ENCODE measurements at places on chromosomes 16 and 17.

- DNase-seq = no peak
These were observed 12.7 kb downstream of the PHLPP2 start for GRCh38 chr16:71711789-71712188.

DNA sequence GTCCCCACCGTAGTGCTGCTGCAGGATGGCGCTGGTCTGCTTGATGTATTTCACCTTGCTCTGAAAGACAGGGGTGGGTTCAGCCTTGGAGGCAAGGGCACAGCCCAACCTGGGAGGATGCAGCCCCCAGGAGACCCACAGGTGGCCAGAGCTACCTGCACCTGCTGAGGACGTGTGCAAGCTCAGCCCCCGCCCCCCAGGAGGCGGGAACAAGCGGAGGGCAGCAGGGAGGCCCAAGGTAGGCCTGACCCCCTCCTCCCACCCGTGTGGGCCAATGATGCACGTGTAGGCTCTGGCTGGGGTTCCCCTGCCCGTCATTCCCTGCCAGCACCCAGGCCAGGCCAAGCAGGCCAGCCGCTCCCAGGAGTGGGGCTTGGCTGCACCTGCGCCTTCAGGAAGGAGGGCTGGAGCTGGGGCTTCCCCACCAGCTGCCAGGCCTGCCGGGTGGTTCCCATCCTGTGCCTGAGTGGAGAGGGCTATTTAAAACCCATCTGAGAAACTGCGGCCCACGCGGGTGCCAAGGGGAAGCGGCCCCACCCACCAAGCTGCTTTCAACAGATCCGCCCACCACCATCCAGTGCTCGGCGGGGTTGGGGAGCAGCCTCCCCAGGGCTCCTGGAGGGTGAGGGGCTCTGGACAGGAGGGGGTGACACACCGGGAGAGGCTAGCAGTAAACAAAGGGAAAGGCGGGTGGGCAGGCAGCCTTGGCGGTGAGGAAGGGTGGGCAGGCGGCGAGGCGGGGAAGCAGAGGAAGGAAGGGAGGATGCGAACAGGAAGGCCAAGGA, 3.8 kb downstream of the NTHL1 start:
- DNase-seq = no peak

DNA sequence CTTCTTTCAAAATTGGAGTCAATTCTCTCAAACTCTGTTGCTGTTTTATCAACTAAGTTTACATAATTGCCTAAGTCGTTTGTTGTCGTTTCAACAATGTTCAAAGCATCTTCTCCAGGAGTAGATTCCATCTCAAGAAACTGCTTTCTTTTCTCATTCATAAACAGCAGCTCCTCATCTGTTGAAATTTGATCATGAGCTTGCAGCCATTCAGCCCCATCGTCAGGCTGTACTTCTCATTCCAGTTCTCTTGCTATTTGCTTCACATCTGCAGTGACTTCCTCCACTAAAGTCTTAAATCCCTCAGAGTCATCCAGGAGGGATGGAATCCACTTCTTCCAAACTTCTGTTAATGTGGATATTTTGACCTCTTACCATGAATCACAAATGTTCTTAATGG, 230.6 kb downstream of the IRF8 start:
- DNase-seq = no peak

DNA sequence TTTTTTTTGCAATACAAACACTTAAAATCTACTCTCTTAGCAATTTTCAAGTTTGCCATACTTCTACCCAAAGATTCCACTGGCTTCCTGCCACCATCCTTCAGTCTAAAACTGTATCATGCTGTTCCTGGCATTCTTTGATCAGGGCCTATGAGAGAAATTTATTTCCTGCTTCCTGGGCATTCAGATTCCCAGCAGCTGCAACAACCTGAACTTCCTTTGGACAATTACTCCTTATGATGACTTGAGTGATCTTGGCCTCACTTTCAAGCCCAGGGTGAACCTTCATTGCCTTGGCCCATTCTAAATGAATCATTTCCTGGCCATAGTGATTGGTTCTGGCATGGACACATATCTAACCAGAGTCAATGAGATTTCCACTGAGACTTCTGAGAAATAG, 18.0 kb upstream of the MON1B start:
- no peak for DNase-seq

DNA sequence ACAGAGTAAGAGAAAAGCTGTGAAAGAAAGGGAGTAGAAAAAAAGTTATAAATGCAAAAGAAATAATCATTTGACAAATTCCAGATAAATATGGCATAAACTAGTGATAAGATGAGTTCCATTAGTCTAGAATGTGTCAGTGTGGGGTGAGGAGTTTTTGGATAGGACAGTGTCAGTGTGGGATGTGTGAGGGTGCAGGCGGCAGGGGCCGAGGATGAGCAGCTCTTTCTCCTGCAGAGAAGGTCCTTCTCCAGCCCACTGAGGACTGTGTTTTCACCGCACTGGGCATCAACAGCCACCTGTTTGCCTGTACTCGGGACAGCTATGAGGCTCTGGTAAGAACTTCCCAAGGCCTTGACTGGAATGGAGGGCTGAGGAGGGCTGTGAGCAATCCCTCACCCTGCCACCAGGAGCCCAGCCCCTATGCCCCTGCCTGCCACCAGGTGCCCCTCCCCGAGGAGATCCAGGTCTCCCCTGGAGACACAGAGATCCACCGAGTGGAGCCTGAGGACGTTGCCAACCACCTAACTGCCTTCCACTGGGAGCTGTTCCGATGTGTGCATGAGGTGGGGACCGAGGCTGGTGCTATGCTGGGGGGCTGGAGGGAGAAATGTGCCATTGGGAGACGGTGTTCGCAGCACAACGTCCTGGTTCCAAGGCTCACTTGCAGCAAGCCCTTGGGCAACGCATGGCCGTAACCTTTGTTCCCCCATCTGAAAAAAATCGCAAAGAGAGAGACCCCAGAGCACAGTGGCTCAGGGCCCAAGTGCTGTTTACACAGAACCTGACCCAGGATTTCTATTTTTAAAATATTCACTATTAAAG, 13.1 kb downstream of the RAPGEFL1 start:
- peak; percentile 21 for DNase-seq

DNA sequence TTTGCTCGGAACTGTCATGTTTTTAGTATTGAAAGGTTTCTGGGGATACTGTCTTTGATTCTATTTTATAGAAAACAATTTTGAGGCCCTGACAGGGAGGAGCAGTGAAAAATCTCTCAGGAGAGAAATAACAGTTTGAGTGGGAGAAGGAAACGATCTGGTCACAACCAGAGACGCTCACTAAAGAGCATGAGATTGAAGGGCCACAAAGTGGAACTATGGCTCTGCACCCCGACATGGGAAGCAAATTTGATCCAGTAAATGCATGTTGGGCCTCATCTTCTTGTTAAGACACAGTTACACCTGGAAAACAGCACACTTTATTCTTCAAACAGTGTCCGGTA, 492 bp downstream of the ERAL1 start:
- DNase-seq = no peak

GRCh38 chr16:85416228-85417109, 196.7 kb upstream of the GSE1 start:
- DNase-seq = peak; percentile 68

DNA sequence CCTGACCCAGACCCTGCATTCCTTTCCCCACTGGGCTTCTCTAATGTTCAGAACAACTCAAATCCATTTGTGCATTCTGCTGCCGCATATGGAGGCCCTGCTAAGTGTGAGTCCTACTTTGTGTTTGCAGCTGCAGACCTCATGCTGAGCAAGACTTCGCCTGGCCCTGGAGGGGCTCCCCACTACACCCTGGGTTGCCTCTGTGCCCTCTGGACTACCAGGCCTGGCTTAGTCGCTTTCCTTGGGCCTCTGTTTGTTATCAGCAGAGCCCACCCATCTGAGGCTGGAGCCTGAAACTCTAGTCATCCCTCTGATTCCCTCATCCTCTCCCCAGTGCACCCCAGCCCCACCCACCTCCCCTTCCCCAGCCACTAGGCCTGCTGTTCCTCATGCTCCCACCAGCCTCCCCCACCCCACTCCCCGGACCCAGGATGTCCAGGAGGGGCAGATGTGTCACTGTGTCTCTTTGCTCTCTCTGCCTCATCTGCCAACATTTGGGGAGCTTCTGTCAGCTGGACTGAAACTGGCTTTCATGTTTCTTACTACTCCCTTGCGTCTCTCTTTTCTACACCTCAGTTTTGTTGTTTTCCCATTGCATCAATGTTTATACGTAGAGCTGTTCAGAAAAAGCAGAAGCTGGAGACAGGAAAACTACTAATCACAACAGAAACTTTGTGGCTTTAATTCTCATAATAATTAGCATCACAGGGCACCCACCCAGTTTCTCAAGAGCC, 17.9 kb upstream of the CD300E start:
- no peak for DNase-seq

DNA sequence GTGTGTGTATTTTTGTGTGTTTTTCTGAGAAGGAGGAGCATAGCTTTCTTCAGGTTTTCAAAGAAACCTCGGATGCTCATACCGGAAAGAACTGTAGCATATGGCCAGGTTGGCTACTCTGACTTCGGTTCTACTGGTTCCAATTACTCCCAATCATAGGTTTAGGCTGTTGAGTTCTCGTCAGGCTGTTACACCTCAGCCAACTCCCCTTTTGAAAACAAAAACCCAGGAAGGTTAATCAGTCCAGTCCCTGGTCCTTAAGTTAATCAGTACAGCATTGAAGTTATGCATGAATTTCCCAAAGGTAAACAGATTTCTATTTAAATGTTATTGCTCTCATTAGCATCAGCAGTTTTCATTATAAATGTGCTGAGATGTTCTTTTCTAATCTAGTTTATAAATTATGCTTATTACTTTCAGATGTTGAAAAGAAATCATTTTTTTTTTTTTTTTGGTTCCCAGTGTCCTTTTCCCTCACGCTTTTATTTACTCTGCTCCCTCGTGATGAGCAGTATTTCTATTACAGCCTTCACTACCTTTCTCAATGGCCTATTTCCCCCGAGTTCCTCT, 111.0 kb downstream of the NPIPB5 start:
- no peak for DNase-seq

GRCh38 chr17:39635614-39636176, 1.2 kb upstream of the STARD3 start:
- no peak for DNase-seq

GRCh38 chr16:86261379-86261778, 248.9 kb upstream of the FOXF1 start:
- DNase-seq = no peak

DNA sequence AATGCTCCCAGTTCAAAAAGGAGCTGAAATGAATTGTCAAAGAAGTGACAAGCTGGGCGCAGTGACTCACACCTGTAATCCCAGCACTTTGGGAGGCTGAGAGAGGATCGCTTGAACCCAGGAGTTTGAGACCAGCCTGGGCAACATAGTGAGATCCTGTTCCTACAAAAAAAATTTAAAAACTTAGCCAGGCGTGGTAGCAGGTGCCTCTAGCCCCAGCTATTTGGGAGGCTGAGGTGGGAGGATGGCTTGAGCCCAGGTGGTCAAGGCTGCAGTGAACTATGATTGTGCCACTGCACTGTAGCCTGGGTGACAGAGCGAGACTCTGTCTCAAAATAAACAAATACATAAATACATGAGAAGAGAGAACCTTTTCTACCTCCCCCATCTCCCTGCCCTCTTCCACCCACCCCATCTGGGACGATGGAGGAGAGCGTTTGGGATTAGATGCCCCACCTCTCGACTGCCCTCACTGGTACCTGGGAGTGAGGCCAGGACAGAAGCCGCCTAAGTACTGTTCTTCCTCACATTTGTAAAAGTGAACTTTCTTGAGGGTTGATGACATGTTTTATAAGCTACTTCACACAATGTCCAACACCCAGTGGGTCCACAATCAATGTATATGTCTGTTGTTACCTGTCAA, 2.4 kb downstream of the IL4R start:
- no peak for DNase-seq

GRCh38 chr16:86026171-86026910, 127.4 kb downstream of the IRF8 start:
- DNase-seq = no peak

GRCh38 chr17:43613917-43614316, 47.8 kb downstream of the MEOX1 start:
- DNase-seq = no peak

DNA sequence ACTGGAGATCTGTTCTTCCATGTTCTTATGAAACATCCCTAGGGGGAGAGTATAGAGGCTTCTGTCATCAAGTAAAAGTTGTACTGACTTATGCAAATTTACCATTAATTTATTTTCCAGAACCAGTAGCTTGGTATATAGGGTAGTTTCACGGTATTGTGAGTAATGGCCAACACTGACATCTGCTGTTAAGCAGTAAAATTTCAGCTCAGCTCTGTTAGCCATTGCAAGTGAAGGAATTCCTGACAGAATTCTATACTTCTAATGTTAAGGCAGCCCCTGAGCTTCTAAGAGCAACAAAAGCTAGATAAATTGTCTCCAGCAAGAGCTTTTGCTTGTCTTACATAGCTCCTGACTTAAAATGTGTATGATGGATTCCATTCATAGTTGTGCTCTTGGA, 613.5 kb upstream of the C16orf82 start:
- DNase-seq = no peak

GRCh38 chr16:881219-882097, 80.9 kb upstream of the GNG13 start:
- no peak for DNase-seq

- peak; percentile 91 for DNase-seq
These were observed 5.0 kb upstream of the PPP1R1B start for GRCh38 chr17:39621523-39622379.

DNA sequence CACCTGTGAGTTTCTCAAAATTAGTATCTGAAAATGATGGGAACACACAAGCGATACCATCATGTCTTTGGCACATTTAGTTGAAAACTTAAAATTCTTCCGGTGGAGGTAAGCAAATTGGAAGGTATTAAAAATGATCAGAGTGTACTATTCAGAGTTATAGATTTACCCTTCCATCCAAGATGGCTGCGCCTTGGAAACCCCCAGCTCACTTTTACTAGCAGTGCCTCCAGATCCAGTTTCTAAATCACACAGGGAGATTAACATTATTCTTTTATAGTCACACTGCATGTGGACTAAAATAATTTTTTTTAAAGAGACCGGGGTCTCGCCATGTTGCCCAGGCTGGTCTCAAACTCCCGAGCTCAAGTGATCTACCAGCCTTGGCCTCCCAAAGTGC, 15.0 kb downstream of the PITPNC1 start:
- DNase-seq = no peak

GRCh38 chr16:59164461-59164860, 430.3 kb upstream of the GOT2 start:
- DNase-seq = no peak

DNA sequence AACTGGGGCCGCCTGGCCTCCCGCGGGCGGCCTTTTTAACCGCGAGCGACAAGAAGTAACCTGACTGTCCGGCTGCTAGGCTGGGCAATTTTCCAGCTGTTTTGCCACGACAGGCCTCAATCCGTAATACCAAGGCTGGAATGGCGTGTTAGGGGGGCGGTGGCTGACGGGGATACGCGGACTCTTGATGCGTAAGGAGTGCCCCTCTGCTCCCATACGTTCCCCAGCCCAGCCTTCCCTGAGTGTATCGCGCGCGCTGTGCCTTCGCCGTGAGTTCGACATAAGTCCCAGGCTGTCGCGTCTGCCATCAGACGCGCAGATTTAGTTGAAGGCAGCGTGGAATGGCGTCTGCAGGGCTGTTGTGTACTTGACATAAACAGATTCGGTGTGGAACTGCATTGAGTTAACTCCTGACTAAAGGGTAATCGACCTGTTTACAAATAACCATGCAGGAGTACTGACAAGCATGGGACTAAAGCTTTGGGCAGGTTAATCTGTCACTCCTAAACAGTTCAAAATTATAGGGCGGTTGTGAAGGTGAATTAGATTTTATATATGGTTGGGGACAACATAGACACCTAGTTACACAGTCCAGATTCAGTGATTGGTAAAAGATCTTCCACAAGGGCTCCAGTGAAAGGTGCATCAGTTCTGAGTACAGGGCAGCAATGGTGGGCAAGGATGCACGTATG, 16.6 kb upstream of the ERN1 start:
- DNase-seq = peak; percentile 54

- no peak for DNase-seq
These were observed 28.0 kb upstream of the MRPS23 start for GRCh38 chr17:57877803-57878377.

All from CD4-positive, alpha-beta T cell treated with Interleukin-10 for 1 hour (primary cell).